ENCODE measurements at places on chromosomes 2 and 18. TPM values are rescaled to one million over a fixed set of nuclear protein-coding genes. Genes with fewer than 3 reads are reported as not detected.

DNA sequence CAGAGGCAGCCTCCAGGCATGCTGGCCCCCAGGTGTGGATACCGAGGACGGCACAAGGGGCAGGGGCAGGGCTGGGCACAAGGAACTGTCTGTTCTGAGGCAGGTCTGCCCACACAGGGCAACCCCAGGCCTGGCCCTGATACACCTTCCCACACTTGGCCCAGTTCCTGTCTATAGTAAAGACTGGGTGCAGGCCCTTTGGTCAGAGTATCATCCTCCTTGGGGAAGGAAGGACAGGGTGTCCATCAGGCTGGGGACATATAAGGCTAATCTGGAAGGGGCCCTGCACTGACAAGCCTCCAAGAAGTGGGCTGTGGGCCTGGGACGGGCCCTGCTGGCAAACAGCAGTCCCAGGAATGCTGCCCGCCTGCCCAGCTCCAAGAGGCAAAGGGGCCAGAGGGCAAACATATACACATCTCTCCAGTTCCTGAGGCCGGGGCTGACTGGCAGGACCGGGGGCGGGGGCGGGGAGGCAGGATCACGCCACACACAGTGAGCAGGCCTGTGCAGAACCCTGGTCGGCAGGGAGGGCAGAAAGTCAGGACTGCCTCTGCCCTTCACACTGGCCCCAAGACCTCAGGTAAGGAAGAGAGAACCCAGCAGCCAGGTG lies 18.9 kb downstream of the SDC1 start:
- ATAC-seq: no peak

GRCh38 chr18:23743733-23744333 lies 54.6 kb downstream of the LAMA3 start:
- no peak for ATAC-seq

DNA sequence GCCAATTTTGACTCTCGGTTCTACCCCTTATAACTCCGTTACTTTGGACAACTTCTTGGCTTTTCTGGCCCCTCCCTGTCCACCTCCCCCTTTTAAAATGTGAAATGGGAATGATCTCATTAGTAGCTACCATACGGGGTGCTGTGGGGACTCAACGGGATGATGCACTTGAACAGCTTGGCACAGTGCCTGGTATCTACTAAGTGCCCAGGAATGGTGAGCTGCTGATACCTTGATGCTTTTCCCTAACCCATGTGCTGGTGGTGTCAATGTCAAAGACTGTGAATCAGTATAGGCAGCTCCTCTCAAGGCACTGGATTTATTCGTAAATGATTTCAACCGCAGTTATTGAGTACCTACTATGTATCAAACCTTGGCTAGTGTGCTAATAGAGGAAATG lies 204.2 kb downstream of the LOXHD1 start:
- ATAC-seq: no peak

DNA sequence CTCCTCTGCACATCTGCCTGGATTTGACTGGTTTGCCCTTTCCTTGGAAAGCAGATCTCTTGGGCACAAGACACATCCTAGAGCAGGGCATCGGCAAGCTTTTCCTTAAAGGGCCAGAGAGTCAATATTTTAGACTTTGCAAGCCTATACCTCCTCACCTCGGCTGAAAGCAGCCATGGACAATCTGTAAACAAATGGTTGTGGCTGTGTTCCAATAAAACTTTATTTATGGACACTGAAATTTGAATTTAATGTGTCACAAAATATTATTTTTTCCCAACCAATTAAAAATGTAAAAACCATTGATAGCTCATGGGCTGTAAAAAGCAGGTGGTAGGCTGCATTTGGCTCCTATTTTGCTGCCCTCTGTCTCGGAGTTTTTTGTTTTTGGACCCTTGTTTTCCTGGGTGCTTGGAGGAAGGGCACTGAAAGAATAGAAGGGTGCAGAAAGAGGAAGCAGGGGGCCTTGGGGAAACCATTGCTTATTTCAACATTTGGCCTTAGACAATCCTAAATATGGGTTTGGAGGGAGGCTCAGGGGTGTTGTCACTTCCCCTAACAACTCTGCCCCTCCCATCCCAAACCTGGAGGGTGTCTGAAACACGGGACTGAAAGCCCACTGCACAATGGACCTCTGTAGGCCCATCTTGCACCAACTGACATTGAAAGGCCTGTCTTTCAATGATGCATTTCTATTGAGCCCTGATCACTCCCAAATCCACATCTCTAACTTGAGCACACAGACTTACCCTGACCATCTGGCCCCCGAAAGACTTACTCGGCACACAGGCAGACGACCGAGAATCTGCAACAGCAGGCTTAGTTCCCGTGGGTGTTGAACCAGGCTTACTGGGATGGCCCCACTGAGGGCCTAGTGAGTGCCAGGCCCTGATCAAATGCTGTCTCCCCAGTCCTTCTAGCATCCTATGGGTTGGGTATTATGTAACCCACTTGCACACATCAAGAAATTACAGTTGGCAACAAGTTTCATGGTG lies 7.1 kb upstream of the ZFP36L2 start:
- no peak for ATAC-seq

GRCh38 chr2:92073036-92073814 lies 2798.0 kb upstream of the TEKT4 start:
- no peak for ATAC-seq

GRCh38 chr2:52220393-52220792 lies 1188.5 kb upstream of the NRXN1 start:
- ATAC-seq: no peak

PAIP2B gene
- 1.3 TPM for total RNA-seq

BCL11A gene
- total RNA-seq: 0.90 TPM
